NCI-H2171 (cell line): ENCODE measurements at places on chromosomes 7 and 10.

DNA sequence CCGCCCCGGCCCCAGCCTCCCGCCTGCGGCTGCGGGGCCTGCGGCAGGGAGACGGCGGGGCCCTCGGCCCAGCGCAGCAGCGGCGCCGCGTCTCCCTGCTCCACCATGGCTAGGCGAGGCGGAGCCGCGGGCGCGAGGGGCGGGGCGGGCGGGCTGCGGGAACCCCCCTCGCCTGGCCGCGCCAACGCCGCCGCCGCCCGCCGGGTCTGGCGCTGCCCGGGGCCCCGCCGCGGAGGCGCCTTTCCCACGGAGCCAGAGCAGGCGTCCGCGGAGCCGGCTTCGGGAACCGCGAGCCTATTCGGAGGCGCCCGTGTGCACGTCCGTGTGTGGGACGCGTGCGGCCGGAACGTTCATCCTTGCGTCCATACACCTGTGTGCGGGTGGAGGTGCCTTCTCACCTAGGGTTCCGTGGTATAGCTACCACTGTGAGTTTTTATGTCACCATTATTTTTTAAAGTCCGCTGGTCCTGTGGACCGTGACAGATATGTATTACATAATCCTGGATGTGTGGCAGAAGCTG lies at the start of gene DENND11:
Gene DENND11 (minus strand): TSS at position 120 of the 521 bp plus-strand sequence. CDS start 13 bp downstream, at position 107.
- peak; percentile 43 for DNase-seq

DNA sequence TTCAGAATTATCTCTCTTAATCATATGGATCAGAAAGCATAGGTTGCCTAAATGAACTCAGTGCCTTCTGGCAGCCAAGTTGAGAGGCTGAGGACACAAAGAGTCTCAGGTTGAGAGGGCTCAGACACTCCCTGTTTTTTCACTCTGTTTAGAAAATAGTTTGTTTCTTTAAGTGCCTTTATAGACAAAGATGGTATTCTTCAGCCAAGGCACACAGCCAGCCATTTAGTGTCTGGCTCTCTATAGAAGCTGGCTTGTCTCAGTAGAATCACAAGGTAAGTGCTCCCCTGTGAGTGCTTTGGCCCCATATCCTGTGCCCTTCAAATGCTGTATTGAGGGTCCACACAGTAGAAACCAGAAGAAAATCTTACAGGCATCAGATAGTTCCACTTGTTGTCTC lies 3.6 kb downstream of the GPR158 start:
- no peak for DNase-seq

GRCh38 chr7:127632276-127632910 lies 14.5 kb upstream of the PAX4 start:
- no peak for DNase-seq

- DNase-seq, result no peak
These were observed 146.2 kb downstream of the AHR start for GRCh38 chr7:17444673-17445072.

DNA sequence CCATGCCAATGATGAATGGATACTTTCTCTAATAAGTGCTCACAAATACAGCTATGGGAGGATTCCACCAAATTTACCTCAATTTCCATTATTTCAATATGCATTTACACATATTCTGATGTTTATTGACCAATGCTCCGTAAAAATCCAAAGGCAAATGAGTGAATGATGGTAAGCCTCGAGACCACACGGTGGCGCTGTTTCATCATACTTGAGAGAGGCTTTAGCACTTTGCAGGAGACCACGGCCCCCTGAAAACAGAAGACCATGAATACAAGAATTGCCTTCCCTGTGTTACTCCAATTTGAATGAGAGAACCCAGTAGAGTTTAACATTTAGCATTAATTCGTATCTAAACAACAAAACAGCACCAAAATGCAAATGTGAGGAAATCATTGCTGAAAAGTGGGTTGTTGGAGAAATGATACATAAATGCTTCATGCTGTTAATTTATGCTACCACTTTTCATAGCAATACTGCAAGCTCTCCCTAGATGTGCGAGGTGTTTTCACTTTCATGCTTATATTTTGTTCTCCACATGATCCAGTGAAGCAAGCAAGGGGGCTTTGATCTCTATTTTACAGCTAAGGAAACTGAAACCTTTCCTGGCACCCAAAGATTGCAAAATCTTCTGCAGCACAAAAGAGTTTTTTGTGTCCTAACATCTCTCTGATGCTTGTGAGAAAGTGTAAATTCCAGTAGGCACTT lies 35.4 kb downstream of the TRIL start:
- peak; percentile 88 for DNase-seq

- no peak for DNase-seq
These were observed 35.3 kb downstream of the PALD1 start for GRCh38 chr10:70513848-70514309.

GRCh38 chr7:3949242-3949640 lies 648.2 kb downstream of the SDK1 start:
- no peak for DNase-seq

GRCh38 chr10:3397846-3398245 lies 225.3 kb upstream of the PITRM1 start:
- no peak for DNase-seq

DNA sequence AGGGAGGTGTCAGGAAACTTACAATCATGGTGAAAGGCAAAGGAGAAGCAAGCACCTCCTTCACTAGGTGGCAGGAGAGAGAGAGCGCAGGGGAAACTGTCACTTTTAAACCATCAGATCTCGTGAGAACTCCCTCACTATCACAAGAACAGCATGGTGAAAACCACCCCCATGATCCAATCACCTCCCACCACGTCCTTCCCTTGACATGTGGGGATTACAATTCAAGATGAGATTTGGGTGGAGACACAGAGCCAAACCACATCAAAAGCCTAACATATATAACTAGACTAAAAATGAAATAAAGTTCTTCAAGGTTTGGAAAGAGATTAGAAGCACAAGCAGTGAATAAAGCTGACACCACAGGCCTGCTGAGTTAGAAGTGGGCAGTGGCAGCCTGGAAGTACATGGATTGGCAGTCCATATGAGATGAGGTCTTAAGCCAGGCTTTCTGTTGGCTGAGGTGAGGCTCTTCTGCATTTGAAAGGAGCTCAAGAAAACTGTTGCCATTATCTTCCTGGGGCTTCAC lies 96.4 kb upstream of the MDFIC start:
- no peak for DNase-seq

DNA sequence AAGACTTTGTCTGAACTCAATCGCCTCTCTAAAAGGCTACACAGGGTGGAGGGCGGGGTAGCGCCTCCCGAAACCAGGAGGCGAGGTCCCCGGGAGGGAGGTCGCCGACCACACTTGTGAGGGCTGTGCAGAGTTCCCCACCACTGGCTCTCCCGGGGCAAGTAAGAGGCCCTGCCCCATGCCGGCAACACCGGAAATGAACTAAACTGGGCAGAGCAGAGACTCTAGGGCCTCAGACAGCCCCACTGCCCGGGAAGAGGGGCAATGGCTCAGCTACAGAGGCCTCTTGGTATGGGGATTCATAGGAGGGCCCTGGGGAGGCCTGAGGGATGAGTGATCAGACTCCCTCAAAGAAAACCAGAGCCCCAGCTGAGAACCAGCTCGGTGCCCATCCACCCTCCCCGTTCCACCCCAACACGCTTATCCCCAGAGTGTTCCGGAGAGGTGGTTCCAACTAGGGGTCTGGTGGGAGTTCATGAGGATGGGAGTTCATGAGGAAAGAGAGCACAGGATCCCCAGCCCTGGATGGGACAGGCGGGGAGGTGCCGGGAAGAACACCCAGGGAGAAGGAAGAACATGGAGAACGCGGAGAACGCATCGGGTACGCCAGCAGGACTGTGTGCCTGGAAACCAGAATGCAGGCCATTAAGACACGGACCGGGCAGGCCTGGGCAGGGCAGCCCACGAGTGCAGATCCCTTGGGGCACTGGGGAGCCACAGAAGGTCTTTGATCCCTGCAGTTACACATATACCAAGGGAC lies 89.4 kb upstream of the MYL10 start:
- no peak for DNase-seq

GRCh38 chr10:109993551-109994330 lies 14.0 kb upstream of the ADD3 start:
- no peak for DNase-seq

GRCh38 chr10:530717-531116 lies 158.8 kb downstream of the DIP2C start:
- DNase-seq, result no peak

DNA sequence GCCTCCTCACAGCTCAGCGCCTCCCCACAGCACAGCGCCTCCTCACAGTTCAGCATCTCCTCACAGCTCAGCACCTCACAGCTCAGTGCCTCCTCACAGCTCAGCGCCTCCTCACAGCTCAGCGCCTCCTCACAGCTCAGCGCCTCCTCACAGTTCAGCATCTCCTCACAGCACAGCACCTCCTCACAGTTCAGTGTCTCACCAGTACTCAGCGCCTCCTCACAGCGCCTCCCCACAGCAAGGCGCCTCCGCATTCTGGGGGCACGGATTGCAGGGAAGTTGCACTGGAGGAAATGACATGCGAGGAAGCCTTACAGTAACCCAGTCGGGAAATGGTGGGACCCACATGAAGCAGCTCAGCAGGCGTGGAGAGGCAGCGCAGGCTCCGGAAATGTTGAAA lies 271.6 kb downstream of the WDR37 start:
- no peak for DNase-seq

DNA sequence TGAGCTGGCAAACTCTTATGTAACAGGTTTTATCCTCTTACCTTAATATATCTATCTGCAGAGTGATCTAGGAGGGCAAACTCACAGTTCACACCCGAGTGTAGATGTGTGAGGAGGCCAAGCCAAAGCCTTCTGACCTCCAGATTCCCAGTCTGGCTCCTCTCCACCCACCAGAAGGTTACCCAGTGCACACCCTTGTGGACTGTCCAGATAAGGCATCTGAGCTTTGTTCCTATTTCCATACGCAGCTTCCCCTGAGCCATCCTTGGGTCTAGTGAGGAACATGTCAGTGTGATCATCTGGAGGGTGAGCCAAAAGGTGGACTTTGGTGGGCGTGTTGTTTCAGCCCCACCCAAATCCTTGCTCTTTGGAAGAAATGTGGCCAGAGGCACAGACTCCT lies 203.0 kb upstream of the MEOX2 start:
- no peak for DNase-seq

GRCh38 chr7:130971297-130971696 lies 237.3 kb upstream of the KLF14 start:
- no peak for DNase-seq

DNA sequence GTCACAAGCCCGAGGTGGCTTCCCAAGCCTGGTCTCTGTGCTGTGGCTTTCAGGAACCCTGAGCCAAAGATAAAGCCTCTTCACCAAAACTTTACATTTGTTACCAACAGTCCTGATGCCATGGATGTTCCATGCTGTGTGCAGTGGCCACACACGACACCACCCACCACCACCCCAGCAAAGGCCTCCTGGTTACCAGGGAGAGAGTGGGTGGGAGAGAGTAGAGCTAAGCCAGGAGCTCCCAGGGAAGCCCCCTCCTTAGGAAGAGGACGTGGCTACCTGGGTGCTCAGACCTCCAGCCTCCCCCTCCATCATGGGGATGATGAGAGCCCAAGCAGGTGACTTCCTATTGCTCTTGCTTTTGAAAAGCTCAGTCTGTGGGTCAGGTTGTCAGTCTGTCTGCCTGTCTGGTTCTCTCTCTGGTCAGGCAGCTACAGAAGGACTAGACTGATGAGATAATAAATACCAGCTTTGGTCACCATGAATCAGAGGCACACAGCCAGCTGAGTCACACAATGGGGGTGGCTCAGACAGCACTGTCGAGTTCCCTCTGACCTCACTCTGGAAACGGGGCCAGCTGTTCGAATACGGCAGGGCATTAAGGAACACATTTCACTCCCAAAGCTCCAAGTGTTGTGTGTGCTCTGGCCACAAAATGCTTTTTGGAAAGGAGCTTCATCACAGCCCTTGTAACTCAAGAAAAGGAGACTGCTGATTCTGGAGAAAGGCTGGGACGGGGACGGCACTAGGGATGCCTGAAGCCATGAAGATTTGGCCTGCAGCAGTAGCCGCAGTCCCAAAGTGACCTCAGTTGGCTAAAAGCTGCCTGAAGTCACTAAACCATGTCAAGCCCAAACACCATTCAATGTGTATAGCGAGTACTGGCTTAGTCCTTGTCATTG lies 166.0 kb downstream of the FANK1 start:
- DNase-seq, result no peak

DNA sequence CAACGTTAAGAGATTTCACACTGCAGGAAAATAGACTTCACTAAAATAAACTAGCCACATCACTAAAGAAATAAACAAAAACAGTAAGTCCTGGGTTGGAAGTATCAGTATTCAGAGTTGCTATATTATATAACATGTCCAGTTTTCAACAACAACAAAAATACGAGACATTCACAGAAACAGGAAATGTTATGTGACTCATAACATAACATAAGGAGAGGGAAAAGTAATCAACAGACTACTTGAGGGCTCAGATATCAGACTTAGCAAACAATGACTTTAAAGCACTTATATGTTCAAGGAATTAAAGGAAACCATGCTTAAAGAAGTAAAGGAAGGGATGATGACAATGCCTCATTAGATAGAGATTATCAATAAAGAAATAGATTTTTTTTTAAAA lies 73.5 kb upstream of the MKLN1 start:
- DNase-seq, result no peak

DNA sequence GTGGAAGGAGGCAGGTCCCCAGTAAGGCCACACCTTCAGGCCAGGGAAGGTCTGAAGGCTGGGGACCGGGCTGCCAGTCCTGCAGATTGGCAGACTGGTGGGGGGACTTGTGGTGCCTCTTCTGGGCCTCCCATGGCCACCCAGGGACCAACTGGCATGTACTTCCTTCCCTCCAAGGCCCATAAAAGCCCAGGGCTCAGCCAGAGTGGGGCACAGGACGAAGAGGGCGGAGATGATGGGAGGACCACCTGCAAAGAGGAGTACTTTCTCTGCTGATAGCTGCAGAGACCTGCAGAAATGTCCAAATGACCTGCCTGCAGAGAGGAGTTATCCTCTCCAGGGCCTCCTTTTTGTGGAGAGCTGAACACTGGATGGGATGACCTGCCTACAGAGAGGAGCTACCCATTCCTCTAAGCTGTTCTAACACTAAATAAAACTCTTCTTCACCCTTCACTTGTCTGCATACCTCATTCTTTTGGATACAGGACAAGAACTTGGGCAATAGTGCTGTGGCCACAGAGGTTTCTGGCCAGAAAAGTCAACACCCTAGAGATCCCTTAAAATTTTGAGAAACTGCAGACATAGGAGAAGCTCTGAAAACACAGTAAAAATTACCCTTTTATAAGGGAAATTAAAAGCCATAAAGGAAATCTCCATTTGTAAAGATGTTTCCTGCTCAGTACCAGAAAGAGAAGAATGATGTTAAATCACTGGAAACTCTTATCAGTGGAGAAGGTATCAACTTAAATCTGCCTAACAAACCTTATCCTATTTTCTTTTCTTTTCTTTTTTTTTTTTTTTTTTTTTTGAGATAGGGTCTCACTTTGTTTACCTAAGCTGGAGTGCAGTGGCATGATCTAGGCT lies 20.7 kb upstream of the PRF1 start:
- DNase-seq, result no peak

DNA sequence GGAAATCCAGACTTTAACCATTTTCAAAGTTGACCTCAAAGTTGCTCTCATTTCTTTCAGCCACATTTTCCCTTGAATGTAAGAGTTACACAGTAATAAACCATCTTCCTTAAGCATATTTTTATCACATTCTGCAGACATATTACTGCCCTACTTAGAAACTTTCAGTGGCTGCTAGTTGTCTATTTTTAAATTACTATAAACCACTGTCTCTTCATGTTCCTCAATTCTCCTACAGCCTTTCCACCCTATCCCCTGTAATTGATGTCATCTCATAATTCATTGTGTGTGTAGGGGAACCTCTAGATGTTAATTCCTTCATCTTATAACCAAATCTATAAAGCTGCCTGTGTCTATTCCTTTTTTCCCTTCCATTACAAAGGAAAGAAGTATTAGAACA lies 78.1 kb upstream of the STRIP2 start:
- no peak for DNase-seq

- DNase-seq, result peak; percentile 32
These were observed 21.2 kb downstream of the PDE1C start for GRCh38 chr7:32048970-32049491.
